ENCODE measurements at places on chromosomes 11 and 22. TPM values are rescaled to one million over a fixed set of nuclear protein-coding genes. Genes with fewer than 3 reads are reported as not detected.

Gene RIMBP3B
- 0.34 TPM for total RNA-seq

DNA sequence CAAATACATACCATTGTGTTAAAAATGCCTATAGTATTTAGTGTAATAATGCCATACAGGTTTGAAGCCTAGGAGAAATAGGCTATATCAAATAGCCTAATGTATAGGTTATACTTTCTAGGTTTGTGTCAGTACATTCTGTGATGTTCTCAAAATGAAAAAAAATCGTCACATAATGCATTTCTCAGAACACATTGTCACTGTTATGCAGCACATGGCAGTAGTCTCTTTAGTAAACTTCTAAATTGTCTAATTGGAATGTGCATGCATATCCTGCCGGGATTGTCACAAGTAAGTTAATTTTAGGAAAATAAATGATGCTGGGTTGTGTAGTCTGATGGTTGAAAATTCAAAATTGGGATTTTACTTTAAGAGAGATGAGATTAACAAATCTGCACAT is 920.1 kb upstream of the CNTN5 start:
- no peak for DNase-seq

Gene KIAA0930
- total RNA-seq: 32.8 TPM

DNA sequence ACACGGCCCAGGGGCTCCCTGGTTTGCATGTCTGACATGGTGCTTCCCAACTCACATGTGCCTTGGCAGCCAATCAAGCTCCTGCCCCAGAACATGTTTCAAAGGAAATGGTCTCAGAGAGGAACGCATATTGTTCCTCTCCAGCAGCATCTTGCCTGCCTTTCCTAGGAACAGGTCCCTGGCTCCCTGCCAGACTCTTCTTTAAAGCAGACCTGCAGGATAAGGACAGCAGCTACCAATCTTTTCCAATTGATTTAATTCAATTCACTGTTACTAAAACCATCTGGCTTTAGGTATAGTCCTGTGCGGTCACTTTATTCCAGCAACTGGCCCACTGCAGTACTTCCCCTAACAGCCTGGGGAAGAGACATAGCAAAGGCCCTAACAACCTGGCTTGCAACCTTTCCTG is 79.9 kb downstream of the AMBRA1 start:
- DNase-seq: peak; percentile 95

Gene CEND1
- 0.74 TPM for total RNA-seq

DNA sequence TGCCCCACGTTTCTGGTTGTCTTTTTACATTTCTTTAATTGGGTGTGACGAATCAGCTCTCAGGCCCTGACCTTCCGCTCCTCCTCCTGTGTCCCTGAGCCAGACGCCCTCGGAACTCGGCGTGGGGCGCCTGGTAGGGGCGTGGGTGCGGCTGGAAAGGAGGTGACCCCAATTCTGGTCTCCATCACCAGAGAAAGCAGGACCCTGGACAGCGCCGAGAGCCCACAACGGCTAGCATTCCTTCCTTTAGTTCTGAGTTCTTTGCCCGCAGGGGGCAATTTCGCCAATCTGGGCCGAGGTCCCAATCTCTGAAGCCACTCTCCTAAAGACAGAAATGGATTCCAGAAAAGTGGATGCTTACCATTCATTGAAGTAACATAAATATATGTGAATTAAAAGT is 11.7 kb upstream of the RBMXL2 start:
- no peak for DNase-seq

DNA sequence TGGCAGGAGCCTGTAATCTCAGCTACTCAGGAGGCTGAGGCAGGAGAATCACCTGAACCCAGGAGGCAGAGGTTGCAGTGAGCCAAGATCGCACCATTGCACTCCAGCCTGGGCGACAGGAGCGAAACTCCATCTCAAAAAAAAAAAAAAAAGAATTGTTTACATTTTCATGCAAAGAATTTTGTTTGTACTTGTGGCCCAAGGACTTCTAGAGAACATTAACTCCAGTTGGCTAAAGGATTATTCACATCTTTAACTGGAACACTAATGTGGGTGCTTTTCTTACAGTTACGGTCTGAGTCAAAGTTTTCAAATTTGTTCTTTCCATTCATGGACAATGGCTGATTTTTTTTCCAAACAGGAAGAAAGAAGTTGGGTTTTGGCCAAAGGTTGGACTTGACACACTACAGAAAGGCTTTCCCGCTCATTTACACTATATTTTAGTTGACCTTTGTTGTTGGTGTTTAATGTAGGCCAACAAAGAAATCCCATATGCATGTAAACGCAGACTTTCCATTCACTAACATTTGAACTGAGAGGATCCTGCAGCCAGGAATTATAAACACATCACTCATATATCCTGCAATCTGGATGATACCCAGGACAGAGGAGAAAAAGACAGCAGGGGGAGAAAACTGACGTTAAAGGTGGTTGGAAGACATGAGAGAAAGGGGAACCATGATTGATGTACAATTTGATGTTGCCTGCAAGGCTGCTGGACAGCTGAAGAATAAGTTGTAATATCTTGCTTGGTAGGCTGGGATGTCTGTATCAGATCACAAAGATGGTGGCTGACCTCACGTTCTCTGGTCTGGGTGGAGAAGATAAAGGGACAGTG is 13.1 kb downstream of the POU2AF1 start:
- DNase-seq: no peak

DNA sequence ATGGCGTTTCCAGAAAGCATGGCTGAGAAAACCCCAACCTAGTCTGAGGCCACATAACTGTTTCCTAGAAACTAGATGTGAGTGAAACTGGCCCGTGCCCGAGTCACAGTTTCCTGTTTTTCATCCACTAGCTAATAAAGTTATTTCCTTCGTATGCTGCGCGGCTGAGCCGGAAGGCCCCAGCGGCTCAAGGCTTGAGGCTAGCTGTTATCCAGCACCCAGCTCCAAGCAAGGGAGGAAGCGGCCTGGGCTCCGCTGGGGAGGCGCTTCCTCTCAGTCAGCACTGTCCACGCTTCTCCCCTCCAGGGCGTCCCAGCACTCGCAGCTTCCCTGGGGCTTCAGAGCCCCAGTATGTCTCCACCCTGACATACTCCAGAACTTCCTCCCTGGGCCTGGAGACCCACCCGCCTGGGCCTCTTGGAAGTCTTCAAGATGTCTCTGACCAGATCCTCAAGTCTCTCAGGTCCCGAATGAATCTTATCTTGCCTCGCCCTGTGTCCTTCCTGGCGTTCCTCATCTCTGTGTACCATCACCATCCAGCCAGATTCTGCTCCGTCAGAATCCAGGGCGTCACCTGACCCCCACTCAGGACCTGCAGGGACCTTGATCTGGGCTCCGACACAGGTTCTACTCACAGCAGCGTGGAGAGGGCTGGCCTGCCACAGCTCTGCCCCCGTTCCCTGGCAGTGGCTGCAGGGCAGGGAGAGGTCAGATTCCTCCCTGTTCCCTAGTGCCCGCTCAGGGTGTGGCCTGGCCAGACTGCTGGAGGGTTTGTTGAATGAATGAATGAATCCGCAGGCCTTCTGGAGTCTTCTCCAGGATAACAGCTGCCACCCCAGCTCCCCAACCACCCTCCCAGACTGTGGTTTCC is 81.9 kb downstream of the LRRC32 start:
- no peak for DNase-seq

- no peak for DNase-seq
These were observed 38.9 kb downstream of the LINC01488 start for GRCh38 chr11:69520186-69520916.

GRCh38 chr11:56782167-56782847 is 33.8 kb upstream of the OR9G4 start:
- no peak for DNase-seq

- DNase-seq: no peak
These were observed 17.7 kb upstream of the TALDO1 start for GRCh38 chr11:729492-730074.
